ENCODE measurements at places on chromosomes 2 and 18.

DNA sequence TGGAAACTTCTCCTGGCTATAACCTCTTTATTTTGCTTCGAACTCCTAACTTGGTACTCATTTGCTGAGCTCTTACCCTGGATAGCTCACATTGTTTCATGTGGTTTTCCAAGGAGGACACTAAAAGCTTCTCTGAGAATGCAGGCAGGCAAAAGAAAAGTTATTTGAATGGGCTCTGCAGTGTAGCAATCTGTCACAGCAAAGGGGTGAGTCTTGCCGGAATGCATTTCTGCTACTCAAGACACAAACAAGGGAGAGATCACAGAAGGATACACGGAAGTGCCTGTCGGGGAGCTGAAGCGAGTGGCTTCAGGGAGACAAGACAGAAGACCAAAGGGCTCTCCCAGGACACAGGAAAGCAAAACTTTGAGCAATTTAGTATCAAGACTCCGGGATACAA, 265.4 kb downstream of the SS18 start:
- no peak for DNase-seq

GRCh38 chr2:239132156-239132709, 268.6 kb downstream of the HDAC4 start:
- no peak for DNase-seq

DNA sequence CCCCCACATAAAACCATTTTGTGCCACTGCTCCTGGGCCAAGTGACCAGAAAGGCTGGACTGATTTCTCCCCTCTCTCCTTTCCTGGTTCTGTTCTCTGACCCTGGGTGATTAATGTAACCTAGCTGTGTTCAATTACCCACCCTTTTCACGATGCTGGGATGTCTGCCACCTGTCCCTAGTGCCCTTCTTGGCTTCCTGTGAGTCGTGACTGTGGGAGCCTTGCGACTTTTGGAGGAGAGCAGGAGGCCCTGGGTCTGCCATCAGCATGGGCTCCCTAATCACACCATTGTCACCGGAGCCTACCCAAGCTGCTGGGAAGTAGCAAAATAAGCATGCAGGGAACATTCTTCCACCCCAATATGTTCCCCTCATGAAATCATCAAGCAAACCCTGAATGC, 38.3 kb downstream of the SRSF7 start:
- DNase-seq, result no peak

DNA sequence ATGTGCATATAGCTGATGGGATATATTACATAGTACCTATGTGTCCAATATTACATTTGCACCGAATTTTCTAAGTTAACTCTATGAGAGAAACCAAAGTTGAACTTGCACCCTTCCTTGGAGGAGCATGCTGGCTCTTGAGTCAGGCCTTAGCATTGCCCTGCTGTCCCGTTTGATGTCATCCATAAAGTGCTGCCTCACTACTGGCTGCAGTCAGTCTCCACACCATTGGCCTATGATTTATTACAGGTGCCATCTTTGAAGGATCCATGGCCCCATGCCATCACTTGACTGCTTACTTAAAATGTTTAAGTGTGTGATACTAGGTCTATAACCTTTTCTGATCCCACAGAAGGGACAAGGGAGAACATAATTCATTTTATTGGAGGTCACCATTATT, 249.3 kb upstream of the RBBP8 start:
- DNase-seq, result no peak

GRCh38 chr18:61820882-61821281, 71.9 kb downstream of the RNF152 start:
- DNase-seq, result no peak

DNA sequence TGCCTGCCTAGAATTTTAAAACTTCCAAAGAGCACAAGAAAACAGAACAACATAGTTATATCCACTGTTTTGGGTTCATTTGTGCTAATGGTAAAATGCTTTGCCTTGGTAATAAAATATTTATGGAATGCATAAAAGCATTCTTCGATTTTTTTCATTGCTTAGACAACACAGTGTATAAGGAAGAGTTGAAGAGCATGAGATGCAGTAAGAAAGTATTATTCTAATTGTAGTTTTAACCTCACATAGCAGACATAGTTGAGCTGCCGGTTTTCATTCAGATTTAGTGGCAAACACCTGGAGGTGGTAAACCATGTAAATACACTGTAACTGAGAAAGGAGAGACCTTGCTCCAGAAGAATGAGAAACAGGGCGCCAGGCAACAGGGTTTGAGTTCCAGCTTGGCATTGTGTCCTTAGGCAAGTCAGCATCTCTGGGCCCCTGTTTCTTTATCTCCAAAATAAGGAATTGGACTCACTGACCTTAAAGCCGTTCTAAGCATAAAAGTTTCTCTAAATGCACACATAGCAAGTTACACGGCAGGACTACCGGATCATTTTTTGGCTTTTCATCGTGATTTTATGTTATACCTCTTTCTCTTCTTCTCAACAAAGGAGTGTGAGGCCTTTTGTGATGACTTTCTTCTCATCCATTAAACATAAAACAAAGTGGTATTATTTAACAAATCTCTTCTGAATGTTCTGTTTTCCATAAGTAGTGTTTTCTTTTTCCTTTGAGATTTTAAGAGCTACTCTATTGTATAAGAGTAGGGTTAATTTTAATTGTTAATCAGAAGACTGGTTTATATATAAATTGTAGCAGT, 7.9 kb downstream of the UGP2 start:
- no peak for DNase-seq

DNA sequence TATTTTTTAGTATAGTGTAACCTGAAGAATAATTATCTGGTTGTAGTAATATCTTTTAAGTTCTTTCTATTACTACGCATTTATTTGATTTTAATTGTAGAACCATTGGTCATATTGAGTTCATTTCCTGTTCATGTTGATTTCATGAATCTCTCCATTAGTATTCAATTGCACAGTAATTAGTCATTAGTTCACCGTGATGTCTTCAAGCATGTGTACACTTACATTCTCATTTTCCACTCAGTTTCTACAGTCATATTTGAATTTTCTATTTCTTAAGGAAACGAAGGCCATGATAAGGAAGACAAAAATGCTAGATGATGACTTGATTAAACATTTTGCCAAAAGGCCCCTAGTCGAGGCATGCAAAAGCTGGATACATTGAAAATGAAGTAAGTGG, 333.7 kb upstream of the FANCL start:
- DNase-seq, result no peak

- DNase-seq, result no peak
Measured at GRCh38 chr18:32321826-32322225, 132.0 kb downstream of the MEP1B start.

- no peak for DNase-seq
Measured at GRCh38 chr2:71516253-71516888, 63.0 kb downstream of the DYSF start.

- no peak for DNase-seq
Measured at GRCh38 chr2:106853631-106854030, 32.3 kb downstream of the ST6GAL2 start.

DNA sequence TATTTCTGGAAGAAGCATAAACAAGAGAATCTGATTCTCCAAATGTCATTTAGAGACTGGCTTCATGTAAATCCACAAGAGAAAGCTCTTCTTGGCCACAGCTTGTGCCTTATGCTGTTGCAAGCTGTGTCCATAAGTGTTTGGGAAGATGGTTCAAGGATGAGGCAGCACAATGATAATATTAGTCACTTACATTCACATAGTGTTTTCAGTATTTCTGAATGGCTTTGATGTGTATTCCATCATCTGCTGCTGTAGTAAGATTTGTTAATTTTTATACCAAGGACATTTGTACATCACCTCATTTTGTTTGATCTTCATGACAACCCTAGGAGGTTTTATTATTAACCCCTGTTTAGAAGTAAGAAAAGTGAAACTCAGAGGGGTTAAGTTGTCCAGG, 29.9 kb downstream of the CREG2 start:
- DNase-seq, result no peak

- no peak for DNase-seq
Measured at GRCh38 chr2:65491381-65491905, 59.0 kb upstream of the SPRED2 start.

DNA sequence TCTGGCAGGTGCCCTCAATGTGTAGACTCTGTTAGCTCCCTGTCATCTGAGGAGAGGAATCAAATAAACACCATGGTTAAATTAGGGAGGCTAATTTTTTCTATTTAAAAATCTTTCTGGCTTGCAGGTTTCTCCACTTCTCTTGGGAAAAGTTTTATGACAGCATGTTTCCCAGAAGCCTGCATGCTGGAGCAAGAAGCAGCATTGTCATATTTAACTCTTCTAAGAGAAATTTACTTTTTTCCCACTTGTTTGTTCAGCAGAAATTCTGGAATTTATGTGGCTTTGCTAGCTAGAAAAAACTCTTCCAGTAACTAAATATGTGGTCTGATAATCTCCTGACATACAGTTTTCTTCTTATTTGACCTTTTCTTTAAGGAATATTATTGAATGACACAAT, 230.5 kb downstream of the PARD3B start:
- DNase-seq, result no peak

DNA sequence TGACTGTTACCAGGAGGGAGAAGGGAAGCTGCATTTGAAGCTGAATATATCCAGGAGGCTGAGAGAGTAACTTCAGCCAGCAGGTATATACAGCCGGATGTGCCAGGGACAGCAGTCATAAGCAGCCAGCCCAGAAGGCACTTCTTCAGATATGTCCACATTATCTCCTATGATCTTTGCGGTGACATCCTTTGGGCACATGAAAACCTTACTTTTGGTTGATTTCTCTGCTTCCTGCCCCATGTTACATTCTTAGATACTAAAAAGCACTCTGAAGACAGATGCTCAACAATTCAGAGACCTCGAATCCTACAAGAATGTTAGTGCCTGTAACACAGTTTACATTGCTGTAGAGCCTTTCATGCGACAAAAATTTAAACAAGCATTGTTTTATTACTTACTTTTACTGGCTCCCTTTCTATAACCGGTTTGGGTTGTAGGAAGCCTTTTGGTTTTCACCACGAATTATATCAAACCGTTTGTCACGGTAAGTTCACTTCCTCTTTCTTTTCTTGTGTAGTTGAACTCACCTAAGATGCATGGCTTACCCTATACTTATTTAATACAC, 50.3 kb upstream of the TLK1 start:
- peak; percentile 34 for DNase-seq

DNA sequence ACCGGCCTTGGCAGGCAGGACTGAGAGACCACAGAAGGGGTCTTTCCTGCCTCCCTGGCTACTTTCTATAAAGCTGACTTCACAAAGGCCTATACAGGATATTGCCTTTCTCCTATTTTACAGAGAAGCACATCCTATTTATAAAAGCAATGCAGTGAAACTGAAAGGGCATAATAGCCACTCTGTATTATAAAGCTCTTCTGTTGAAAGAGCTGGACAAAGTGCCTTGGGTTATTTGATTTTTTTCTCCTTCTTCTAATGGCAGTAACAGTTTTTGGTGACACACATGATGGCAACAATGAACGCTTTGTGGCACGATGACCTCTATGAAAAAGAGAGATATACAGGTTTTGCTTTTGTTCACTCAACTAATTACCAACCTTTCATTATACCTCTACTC, 281.1 kb downstream of the ZNF516 start:
- DNase-seq, result no peak

DNA sequence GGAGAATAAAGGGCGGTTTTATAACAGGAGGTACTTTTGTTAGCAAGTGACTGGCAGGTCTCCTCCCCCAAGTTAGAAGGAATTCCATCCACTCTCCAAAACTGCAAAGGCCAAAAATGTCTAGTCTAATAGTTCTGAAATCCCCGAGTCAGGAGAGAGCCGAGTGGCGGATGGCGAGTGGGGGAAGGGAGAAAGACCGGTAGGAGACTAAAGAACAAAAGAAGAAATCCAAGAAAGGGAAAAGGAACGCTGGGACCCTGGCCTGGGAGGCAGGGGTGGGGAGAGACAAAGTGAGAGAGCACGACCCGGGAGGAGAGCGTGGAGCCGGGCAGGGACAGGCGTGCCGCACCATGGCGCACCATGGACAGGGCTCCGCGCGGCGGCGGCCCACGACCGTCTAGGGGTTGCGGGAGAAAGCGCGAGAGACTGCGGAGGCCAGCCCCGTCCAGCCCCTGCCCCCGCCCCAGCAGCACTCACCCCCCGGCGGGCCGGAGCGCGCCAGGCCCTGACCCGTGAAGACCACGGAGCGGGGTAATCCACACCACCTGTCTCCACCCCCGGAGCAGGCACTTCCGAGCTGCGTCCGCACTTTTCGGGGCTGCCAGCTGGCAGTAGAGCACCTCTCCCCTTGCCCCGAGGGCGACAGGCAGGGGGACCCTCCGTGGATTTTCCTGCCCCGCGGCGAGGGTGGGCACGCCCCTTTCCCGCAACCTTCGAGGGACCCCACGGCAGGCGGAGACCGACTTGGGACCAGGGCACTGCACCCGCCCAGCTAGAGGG, 1.6 kb downstream of the CDH2 start:
- no peak for DNase-seq

GRCh38 chr2:120547662-120548061, 188.0 kb upstream of the GLI2 start:
- no peak for DNase-seq

- DNase-seq, result no peak
Measured at GRCh38 chr18:59560556-59560955, 136.7 kb downstream of the CCBE1 start.

DNA sequence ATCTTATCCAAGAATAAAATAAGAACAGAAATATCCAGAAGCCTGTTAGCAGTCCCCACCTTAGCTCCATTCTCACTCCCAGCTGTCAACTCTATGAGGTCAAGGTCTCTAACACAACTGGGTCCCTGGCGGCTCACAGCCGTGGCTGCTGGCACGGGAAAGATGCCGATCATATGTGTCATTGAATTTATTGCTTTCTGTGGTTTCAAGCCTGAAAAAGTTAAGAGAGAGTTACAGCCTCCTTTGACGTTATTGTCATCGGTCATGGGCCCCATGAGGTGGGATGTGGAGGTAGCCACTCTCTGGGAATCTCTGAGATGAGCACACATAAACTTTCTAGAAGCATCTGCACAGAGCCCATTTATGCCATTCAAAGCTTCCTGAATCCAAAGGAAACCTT, 28.7 kb upstream of the CABLES1 start:
- peak; percentile 63 for DNase-seq
